ENCODE measurements at places on chromosomes 3 and 15.

GRCh38 chr15:45021348-45021747 is 1.6 kb upstream of the SORD start:
- no peak for DNase-seq

DNA sequence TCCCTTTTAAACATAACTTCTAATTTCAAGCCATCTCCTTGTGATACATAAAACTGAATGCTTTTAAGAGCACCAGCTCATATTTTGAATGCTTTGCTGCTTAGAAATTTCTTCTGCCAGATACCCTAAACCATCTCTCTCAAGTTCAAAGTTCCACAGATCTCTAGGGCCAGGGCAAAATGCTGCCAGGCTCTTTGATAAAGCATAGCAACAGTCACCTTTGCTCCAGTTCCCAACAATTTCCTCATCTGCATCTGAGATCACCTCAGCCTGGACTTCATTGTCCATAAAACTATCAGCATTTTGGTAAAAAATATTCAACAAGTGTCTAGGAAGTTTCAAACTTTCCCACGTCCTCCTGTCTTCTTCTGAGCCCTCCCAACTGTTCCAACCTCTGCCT is 17.5 kb downstream of the OSTN start:
- DNase-seq = no peak

GRCh38 chr3:195135917-195136316 is 135.0 kb downstream of the XXYLT1 start:
- DNase-seq = no peak

DNA sequence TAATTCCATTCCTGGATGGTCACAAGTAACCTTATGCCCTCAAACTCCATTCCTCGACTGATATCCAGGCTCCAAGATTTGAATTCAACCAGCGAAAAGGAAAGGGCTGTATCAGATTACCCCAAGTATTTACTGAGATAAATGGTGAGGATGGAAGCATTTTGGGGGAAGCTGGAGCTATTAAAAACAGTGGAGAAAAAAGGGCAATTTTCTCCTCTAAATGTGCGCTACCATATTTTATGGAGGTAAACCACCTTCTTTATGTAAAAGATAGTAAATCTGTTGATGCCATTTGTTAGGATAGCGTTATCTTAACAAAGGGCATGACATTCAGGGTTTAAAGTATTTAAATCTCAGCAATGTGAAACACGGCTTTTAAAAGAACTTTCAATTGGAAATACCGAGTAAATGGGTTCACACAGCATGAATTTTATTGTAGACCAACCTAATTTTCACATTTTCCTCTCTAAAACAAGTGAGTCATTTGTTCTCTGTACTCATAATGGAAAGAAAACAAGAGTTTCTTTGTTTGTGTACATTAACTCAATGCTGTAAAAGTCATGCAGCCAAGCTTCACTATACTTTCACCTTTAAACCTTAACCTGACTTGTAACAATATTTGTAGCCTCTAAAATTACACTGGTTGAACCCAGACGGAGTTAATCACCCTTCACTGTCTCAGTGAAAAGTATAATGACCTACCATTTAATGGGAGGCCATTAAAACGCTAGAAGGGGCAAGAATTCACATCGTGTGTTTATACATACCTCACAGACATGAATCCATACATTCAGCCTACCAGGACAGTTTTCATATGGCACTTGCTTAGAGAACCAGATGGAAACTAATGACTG is 773.4 kb downstream of the ROBO1 start:
- DNase-seq = no peak

DNA sequence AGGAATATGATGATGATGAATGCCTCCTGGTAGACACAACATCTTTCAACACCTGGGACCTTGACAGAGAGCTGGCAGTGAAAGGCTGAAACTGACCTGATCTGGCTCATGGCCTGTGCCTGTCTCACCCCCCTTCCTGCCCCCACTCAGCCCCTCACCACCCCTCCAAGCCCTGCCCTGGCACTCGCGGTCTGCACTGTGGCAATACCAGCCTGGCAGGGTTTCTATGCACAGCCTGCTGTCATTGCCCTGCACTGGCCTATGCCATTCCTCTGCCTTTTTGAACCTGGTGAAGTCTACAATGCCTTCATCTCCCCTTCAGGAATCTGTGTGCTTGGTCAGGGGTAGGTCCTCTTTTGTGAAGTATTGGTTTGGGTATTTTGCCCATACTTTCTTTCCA is 56.5 kb downstream of the ACAD9 start:
- DNase-seq = no peak

GRCh38 chr3:144031938-144032337 is 60.3 kb downstream of the DIPK2A start:
- DNase-seq = no peak

- DNase-seq = no peak
These were observed 11.6 kb downstream of the RFX7 start for GRCh38 chr15:56232058-56232457.

DNA sequence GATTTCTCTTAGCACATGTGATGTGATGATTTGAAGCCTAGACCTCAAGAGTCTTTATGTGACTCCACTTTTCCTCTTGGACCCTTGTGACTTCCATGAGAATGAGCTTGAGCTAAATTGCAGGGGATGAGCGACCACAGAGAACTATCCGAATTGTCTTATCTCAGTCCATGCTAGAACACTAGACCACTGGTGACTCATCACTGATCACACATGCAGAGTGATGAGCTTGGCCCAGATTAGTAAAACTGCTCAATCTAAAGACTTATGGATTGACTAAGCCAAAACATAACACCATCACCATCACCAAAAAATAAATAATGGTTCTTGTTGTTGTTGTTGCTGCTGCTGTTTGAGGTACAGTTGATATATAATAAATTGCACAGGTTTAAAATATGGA is 114.1 kb upstream of the CFAP20DC start:
- no peak for DNase-seq

GRCh38 chr3:53196575-53197407 is 35.8 kb downstream of the PRKCD start:
- DNase-seq = peak; percentile 67

- DNase-seq = no peak
These were observed 599.6 kb downstream of the GBE1 start for GRCh38 chr3:81161851-81162250.

GRCh38 chr15:67241132-67241855 is 13.2 kb downstream of the AAGAB start:
- DNase-seq = peak; percentile 75

DNA sequence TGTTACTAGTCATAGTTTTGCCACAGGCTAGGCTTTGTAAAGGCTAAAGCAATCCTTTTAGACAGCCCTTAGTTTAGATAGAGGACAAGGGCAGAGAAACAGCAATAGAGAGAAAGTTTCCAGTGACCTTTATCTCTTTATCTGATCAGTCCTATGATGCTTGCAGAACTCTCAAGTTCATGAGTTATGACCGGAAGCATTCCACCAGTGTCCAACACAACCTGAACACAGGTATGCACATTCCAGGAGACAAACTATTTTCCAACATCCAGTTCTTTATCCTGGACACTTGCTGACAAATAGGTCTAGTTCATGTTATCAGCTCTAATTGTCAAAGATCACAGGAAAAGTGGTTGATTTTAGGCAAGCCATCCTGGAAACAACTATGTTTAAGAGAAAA is 422.2 kb downstream of the MAGI1 start:
- no peak for DNase-seq

Measured in GM13976 (cell line).